EL (cell line): ENCODE measurements at places on chromosomes 11 and 22.

DNA sequence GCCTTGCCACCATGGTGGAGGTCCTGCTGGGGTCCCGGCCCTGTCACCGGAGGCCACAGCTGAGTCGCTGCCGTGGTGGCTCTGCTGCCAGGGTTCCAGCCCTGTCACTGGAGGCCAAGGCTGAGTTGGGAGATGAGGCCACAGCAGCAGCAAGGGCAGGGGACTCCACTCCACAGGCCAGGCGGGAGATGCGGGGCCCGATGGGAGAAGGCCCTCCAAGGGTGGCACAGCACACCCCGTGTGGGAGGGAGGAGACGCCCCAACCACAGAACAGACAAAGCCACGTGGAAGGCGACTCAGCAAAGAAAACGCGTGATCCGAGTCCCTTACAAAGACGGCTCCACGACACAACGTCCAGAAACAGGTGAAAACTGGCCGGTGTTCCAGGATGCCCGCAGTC lies 159.3 kb downstream of the BRD1 start:
- no peak for DNase-seq

DNA sequence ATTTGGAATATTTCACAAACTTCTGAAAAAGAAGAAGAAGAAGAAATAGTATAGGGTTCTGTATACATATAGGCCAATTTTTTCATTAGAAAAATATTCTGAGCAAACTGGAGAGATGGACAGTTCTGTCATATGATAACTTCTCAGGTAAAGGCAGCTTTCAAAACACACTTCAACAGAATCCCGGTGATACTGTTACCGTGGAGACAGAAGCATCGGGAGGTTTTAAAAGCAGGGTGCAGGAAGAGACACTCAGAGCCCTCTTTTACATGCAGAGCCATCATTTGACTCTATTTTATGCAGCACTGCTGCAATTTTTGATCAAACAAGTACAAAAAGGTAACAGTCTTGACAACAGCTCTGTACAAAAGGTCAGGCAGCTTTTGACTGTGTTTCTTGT lies 1785.4 kb downstream of the LRRC4C start:
- no peak for DNase-seq

GRCh38 chr22:21945453-21946261 lies 7.0 kb downstream of the PPM1F start:
- DNase-seq, result no peak

DNA sequence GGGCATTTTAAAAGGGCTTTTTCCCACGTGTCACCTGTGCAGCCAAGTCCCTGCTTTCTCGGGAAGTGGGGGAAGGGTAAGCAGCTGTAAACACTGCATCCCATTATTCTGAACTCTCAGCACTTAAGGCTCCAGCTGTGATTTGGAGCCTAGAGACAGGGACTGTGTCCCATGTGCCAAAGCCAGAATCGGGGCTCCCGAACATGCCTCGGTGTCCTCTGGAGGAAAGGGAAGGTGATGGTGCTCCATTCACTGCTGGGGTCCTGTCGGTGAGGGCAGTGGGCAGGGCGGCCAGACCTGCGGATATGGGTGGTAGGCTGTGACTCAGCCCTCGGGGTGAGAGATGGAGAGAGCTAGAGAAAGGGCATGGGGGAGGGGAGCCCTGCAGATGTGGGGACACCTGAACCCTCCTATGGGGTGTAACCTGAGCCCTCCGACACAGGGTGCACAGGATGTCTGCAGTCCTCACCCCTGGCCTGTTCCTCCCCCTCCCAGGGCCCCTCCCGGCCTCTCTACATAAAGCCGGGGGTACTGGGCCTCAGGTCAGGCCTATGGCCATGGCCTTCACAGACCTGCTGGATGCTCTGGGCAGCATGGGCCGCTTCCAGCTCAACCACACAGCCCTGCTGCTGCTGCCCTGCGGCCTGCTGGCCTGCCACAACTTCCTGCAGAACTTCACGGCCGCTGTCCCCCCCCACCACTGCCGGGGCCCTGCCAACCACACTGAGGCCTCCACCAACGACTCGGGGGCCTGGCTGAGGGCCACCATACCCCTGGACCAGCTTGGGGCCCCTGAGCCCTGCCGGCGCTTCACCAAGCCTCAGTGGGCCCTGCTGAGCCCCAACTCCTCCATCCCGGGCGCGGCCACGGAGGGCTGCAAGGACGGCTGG lies 31.8 kb downstream of the CAPN1 start:
- DNase-seq, result no peak

GRCh38 chr11:70019576-70020011 lies 58.5 kb upstream of the ANO1 start:
- no peak for DNase-seq

GRCh38 chr22:32699001-32699582 lies 102.4 kb upstream of the TIMP3 start:
- no peak for DNase-seq

- DNase-seq, result peak; percentile 55
Observed at GRCh38 chr22:19271856-19272535, 19.5 kb downstream of the CLTCL1 start.

DNA sequence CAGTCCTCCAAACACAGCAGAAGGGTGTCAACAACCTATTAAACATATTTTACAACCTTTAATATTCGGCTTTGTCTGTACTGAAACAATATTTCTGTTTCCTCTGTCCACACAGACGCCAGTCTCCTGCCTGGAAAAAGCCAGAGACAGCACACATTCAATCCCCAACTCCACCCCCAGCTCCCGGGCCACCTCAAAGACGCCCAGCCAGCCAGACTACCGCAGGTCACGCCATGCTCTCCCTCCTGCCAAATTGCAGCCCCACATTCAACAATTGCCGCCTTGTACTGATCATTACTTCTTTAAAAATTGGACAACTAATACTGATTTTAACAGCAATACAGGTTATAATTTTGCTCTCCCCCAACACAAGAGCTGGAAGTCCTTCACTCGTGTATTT lies 1.2 kb downstream of the SERGEF start:
- DNase-seq, result no peak

DNA sequence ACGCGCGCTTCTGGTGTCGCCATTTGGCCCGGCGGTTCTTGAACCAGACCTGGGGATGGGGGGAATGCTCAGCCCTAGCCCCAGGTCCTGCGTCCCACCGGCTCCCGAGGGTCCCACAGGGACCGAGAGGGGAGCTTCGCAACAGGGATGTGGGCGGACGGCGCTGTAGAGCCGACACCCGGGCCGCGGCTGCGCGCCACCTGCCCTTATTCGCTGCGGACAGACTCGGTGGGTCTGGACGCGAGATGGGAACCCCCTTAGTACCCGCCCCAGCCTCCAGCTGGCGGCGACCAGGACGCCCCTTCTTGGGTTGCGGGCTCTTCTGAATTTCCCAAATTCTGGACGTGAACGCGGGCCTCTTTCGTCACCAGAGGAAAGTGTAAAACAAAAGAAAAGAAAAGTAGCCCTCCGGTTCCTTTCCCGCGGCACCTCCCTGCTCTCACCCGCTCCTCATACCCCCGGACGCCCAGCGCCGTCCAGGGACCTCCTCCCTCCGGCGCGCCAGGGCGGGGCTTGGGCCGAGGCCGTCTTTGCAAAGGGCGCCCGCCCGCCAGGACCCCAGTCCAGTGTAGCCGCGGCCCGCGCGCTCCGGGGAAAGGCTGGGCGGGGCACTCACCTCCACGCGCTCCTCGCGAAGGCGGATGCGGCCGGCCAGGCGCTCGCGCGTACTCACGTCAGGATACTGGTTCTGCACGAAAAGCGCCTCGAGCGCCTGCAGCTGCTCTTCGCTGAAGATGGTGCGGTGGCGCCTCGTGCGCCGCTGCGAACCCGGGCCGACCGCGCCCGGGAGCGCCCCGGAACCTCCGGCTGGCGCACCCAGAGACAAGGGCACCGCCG lies 827 bp downstream of the GSC2 start:
- DNase-seq, result peak; percentile 30

- DNase-seq, result peak; percentile 49
Observed at GRCh38 chr22:22431271-22432220, 77.0 kb downstream of the ZNF280B start.

GRCh38 chr11:85679576-85679975 lies 6.4 kb downstream of the CCDC89 start:
- DNase-seq, result no peak

- no peak for DNase-seq
Observed at GRCh38 chr22:45235101-45235777, 5.5 kb downstream of the KIAA0930 start.

DNA sequence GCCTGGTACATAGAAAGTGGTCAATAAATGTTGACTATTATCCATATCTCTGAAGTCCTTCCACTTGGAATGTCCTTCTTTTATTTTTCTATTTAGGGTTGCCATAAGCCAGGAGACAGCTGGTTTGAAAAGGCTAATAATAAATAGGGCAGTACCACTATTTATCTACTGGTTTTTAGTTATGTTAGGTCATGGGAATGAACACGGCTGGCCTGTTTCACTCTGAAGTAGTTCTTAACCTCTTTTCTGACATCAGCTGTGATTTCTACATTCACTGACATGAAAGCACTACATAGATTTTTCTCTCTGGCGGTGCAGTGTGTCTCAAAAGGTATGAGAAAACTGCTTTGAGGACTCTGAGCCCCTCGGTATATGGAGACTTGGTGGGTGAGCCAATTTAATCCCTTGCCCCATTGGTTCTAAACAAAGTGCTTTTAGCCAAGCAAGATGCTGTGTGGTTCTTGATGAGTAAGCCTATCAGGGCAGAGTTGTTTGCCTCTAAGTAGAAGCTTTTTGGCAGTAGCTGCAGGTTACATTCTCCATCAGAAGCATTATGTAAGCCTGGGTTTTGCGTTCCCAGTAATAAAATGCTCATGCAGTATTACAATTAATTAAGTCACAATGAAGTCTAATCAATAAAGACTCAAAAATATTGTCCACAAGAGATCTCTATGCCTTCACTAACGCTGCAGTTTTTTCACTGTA lies 48.7 kb upstream of the APOA1 start:
- no peak for DNase-seq

DNA sequence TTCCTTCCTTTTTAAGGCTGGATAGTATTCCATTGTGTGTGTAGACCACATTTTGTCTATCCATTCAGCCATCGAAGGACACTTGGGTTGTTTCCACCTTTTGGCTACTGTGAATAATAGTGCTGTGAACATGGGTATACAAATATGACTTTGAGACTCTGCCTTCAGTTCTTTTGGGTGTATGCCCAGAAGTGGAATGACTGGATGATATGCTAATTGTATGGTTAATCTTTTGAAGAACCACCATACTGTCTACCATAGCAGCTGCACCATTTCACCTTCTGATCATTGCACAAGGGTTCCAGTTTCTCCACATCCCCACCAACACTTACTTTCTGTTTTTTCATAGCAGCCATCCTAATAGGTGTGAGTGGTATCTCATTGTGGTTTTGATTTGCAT lies 30.3 kb downstream of the SGSM1 start:
- DNase-seq, result no peak

DNA sequence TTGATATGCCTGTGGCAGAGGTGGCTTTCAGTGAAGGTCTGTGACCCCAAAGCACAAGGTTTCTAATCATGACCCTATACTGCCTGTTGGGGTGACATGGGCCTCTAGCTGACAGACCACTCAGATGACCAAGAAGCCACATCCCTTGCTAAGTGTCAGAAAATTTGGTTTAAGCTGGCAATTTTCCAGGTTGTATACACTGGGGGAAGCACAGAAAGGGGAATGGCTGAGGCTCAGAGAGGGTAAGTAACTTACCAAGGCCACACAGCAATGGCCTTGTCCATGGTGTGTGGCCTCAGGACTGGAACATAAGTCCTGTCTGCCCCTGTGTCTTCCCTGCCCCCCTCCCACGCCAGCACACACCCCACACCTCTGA lies 66.9 kb upstream of the PRDM11 start:
- DNase-seq, result no peak

DNA sequence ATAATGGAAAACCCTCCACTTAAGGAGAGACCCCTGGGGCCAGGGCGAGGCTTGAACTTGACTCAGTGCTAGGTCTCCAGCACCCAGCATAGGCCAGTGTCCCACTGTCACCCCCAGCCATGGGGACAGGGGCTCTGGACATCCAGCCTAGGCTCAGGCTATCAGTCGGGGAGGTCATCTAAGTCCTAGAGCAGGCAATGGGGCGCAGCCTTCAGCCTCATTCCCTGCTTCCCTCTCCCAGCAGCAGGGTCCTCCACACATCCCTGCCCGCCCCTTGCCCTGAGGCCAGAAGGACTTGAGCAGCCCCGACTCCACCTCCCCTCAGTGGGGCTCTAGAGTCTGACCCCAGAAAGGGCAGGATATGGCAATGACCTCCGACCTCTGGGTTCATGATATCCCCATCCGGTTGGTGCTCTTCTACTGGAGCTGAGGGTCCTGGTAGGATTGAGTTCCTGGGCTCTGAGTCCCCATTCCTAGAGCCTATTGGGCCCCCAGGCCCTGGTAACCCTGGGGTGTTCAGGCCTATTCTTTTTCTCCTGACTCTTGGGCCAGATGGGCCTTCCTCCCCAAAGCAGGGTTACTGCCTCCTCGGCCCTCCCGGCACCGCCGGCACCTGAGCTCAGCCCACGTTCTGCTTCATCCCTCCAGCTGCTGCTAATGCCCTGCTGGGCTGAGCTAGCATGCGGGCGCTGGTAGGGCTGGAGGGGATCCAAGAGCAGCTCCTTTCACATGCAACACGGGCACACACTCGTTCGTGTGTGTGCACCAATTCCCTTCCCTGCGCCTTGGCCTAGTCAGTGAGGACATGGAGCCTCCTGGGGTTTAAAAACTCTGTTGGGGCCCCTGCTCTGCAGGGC lies 4.4 kb downstream of the CST6 start:
- no peak for DNase-seq

- peak; percentile 93 for DNase-seq
Observed at GRCh38 chr11:62689421-62690183, at the start of gene LRRN4CL. Gene LRRN4CL, minus strand, starts transcription at chr11:62689530. Its CDS starts 1,022 bp downstream, at chr11:62688508.

DNA sequence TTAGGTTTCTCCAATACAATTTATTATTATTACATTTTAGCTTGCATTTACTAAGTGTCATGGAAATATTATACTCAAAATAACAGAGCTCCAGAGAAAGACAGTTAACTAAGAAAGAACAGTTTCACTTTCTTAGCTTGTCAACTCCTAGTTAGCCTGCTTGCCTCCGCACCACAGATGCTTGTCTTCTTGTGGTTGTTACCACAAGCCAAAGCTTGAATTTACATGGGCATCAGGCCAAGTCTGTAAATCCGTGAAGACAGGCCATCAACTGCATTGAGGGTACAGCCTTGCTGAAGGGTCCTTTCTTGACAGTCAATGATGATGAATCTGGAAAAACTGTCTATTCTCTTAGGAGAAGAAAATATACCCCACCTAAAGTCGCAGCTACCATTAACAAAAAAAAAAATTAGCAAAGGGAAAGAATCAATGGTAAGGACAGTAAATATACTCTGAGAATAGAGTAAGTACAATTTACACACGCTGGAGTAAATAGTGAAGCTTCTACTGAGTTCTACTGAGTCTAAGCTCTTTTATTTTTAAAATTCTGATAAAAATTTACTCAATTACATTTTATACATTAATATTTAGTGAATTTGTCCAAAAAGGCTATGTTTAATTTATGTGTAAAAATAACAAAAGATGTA lies 15.6 kb upstream of the DENND5A start:
- DNase-seq, result peak; percentile 57

GRCh38 chr22:37563153-37564081 lies 3.1 kb downstream of the CDC42EP1 start:
- DNase-seq, result peak; percentile 98

GRCh38 chr22:32185821-32186220 lies 19.1 kb downstream of the RFPL2 start:
- no peak for DNase-seq
